ENCODE measurements at places on chromosomes 4 and X.
A peak's percentile ranks its signal among the peaks of the same experiment; 100 is the strongest.

- DNase-seq = no peak
Observed at GRCh38 chr4:133157460-133158160, 8.5 kb downstream of the PCDH10 start.

GRCh38 chr4:172815499-172816164, 353.0 kb upstream of the GALNT7 start:
- no peak for DNase-seq

- no peak for DNase-seq
Observed at GRCh38 chr4:3107691-3108121, 33.2 kb downstream of the HTT start.

GRCh38 chrX:74924449-74925224, 615 bp downstream of the NEXMIF start:
- DNase-seq = peak; percentile 10

- no peak for DNase-seq
Observed at GRCh38 chrX:42837101-42837726, 59.3 kb upstream of the PPP1R2C start.

DNA sequence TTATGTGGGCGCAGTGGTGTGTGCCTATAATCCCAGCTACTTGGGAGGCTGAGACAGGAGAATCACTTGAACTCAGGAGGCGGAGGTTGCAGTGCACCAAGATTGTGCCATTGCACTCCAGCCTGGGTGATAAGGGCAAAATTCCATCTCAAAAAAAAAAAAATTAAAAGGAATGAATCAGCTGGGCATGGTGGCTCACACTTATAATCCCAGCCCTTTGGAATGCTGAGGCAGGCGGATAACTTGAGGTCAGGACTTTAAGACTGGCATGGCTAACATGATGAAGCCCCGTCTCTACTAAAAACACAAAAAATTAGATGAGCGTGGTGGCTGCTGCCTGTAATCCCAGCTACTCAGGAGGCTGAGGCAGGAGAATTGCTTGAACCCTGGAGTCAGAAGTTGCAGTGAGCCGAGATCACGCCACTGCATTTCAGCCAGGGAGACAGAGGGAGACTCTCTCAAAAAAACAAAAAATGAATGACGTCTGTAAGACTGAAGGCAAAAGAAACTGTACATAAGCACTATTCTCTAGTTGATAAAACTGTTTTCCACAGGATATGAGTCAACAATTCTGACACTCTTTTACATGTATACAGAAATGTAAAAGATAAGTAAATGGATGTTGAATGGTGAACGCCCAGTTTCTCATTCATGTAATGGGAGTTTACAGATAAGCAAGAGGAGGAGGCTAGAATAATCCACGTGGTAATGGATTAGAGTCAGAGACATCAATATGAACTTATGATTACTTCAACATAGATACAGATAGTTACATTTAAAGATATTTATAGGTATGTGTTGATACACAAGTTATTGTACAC, 22.2 kb downstream of the CENPC start:
- no peak for DNase-seq

DNA sequence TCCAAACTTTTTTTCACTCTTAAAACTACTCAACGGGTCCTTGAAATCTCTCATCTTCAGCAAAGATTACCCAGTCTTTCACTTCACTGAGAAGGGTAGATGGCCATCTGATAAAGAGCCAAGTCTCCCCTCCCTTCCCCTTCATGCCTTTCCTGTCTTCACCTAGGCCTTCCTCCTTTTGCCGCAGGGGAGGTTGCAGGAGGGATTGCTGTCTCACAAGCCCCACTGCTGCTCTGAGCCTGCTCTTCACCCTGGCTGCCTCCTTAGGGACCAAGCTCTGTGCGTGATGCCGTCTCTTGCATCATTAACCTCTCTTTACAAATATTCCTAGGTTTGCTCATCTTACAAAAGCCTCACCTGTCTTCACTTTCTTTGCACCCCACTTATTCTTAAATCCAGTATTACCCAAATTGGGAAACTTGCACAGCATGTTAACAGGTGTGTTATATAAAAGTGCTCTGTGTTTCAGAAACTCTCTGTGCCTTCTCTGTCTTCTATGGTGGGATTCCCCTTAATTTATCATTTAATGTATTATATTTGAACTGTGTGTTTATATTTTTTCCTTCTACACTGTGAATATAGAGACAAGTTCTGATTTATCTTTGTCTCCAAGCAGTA, 3.8 kb downstream of the ZFX start:
- no peak for DNase-seq

DNA sequence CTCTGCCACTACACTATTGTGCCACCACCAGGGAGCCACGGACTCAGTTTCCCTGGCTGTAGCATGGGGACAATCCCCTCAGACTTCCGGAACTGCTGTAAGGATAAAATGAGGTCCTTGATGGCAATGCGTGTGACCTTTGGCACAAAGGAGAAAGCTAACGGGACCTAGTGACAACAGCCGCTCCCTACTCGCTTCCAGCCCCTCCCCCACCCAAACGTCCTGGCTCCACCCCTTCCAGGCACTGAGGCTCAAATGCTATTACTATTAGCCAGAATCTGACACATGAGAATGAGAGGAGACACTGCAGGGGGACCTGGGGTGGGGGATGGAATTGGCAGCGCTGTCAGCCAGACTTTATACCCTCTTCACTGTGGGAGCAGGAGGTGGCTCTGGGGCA, 5.4 kb upstream of the DUSP9 start:
- no peak for DNase-seq

- no peak for DNase-seq
Observed at GRCh38 chrX:13487731-13488505, 81.5 kb upstream of the EGFL6 start.

- no peak for DNase-seq
Observed at GRCh38 chr4:95693594-95693993, 144.8 kb upstream of the UNC5C start.

GRCh38 chr4:149914119-149915115, 98.8 kb upstream of the IQCM start:
- no peak for DNase-seq

GRCh38 chr4:171478181-171478580, 335.0 kb upstream of the GALNTL6 start:
- no peak for DNase-seq

DNA sequence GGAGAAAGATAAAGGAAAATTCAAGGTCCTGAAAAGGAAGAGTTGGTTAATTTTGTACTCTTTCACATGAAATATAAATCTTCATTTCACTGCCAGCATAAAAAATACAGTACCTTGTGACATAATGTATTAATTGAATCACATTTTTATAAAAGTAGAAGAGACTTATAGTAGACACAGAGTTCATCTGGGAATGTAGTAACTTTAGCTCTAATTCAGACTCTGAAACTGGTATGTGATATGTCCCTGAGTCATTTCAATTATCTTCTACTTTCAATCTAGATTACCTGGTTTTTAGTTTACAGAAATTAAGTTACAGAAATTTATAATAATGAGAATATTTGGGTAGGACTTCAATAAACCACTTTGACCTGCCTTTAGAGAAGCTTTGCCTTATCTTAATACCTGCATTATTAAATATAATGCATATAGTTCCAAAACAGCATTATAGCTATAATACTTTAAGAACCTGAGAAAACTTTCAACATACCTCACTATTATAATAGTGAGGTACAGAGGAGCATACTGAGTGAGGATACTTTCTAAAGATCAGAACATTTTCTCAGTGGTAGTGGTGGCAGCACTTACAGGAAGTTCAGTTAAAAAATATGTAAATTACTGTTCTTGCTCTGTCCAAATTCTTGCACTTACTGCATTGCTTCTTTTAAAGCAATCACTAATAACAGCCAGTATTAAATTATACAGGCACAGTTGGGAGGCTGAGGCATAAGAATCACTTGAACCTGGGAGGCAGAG, 11.2 kb downstream of the NEK1 start:
- no peak for DNase-seq

- no peak for DNase-seq
Observed at GRCh38 chr4:99593781-99594641, 19.4 kb downstream of the MTTP start.

DNA sequence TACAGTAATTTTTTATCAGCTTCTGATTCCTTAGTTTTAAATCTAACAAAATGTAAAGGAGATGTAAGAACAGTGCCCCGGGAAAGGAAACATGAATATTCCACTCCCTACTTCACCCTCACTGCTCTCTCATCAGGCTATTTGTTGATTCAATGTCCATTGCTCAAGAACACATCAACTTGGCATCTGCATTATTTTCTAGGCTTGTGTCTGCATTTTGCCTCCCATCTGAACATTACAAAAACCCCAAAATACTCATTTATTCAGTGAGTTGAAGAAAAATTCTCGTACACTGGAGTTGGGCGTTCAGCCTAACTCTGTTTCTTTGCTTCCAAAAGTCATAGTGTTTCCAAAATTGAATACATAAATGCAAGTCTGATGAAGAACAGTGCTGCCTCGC, 25.6 kb downstream of the ARHGAP6 start:
- DNase-seq = no peak

- DNase-seq = no peak
Observed at GRCh38 chr4:163515198-163515597, 20.7 kb downstream of the TMA16 start.

DNA sequence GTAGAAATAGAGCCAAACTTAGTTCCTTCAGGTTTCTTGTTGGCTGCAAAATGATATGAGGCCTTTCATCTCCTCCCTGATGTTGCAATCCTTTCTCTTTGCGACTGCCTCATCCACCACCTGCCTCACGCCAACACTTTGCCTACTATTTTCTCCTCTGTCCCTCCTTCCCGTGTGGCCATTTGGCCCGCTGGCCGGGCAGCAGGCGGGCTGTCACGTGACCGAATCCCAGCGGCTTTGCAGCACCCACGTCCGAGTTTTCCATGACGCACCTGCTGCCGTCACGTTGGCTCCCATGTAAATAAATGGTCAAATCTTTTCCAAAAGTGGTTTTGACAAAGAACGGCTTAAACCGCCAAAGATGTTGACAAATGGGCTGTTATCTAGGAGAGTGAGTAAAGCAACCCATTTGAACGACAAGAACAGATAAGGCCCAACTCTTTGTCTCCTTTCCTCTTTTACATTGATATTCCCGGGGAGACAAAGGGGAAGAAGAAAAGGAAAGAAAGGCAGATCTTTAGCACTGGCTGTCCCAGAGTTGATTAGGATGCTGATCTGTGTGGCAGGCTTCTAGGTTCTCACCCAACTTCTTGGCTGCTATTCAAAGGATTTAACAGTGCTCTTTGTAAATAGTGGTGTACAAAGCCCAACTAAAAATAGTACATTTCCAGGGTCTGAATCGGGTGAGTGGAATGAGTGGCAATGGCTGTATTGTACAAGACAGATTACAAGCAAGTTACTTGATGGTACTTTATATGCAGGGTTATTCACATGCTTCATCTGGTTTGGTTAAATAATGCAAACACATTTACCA, 174.2 kb upstream of the JADE1 start:
- DNase-seq = peak; percentile 15

DNA sequence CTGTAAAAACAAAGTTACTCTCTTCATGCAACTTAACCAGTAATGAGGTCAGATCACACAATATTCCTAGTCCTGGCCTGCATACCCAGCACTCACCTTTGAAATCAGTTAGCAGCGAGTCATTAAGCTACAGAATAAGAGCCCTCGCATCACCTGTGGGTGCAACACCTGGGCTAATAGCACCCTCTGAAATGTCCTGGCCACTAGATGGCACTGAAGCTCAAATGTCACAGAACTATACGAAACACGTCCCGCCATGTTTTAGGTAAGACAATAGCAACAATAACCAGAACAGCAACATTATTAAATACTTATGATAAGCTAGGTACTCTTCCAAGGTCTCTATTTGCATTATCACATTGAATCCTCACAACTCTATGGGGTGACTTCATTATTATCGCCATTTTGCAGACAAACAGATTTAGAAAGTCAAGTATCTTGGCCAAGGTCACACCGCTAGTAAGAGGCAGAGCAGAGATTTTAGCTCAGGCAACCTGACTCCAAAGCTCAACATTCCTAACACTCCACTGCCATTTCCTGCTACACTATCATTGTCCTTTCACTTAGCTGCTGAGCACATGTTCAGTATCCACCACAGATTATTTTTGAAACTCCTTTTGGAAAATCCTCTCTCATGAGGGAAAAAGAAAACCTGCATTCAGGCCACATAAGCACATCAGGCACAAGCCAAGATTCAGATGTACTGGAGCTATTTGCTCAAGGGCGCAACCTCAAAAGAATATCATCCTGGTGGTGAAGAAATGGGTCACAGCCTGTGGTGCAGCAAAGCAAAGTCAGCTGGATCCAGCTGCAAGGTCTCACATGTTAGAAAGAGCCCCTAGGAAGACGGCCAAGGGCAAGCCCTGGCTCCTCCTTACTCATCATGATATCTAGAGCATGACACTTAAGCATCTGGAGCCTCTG, 59.5 kb upstream of the KDR start:
- DNase-seq = no peak

DNA sequence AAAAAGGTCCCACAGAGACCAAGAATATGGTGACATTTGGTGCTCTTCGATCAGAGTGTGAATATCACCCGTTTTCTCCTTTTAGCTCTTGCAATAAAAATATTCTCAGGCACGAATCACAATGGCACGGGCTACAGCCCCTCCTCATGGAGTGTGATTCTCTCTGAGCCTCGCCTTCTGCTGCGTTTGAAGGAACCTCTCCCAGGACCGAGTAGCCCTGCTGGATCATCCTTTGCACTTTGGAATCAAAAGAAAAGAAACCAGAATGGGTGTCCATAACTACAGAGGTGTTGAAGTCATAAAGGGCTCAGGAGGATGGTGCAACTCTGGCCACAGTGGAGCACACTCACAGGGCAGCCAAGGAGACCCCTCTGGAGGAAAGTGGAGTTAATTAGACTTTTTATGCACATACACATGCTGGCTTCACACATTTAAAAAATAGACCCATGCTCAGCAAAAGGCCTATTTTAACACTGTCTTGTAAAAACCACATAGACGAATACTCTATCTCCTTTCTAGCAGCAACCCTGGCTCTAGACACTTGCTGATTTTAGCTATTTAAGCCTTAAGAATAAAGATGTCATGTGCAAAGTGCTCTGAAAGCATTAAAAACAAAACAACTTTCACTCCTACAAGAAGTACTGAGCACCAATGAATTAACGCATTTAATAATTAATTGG, 19.1 kb downstream of the MAML3 start:
- no peak for DNase-seq

DNA sequence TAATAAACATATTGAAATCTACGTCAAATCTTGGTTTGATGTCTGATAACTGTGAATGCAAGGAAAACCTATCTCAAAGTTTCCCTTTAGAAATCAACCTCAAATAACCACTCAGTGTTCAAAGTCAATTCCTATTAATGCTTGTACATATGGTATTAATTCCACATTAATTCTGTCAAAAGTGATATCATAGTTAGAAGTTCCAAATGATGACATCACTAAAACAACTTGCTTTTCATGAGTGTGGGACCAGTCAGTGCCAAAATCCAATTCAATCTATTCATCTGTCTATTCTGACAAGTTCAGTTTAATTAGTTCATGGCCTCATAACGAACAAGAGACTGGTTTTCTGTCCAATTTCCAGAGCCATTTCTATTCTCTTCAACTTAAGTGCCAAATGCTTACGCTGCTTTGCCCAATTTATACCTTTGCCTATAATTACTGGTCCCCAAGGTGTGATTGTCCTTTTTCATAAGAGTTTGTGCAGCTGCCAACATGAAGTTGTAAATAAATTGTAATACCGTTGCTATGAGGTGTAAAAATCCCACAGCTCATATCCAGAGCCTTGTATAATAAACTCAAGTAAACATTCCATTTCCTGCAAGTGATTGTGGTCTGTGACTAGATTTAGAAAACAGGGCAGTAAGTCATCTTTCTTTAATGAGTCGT, 476.2 kb downstream of the RAB28 start:
- no peak for DNase-seq
